CD8-positive, alpha-beta memory T cell (primary cell): ENCODE measurements at places on chromosomes 12 and 14. TPM values are rescaled to one million over a fixed set of nuclear protein-coding genes. Genes with fewer than 3 reads are reported as not detected.

The SLC17A8 gene
- total RNA-seq: not detected

The LACRT gene
- total RNA-seq: not detected

The AKAP6 gene
- 1.4 TPM for total RNA-seq

The TAS2R31 gene
- 1.3 TPM for total RNA-seq

The PIANP gene
- total RNA-seq: 0.79 TPM

The ACOT4 gene
- total RNA-seq: 4.0 TPM

The NRIP2 gene
- not detected for total RNA-seq

The DTD2 gene
- 28.7 TPM for total RNA-seq

The KRT75 gene
- not detected for total RNA-seq

The CSRP2 gene
- 0.77 TPM for total RNA-seq

The ASCL1 gene
- total RNA-seq: not detected

The DTX1 gene
- 2.2 TPM for total RNA-seq

The TMEM119 gene
- not detected for total RNA-seq

The FAM216A gene
- 43.2 TPM for total RNA-seq

The HOXC10 gene
- total RNA-seq: not detected

The KRT85 gene
- total RNA-seq: not detected

The TSHR gene
- total RNA-seq: not detected

The ATF1 gene
- total RNA-seq: 50.8 TPM

The CAPZA3 gene
- total RNA-seq: not detected

The SLC10A1 gene
- not detected for total RNA-seq

The MIPOL1 gene
- total RNA-seq: not detected

The WNT1 gene
- total RNA-seq: not detected

The TUBA1B gene
- total RNA-seq: 2,435 TPM

The IL31 gene
- 4.1 TPM for total RNA-seq

The HRK gene
- total RNA-seq: not detected

The GUCY2C gene
- not detected for total RNA-seq

The HELB gene
- total RNA-seq: 13.8 TPM

The ZNF268 gene
- 22.6 TPM for total RNA-seq

The RPL36AL gene
- total RNA-seq: 273 TPM

The ORAI1 gene
- 61.9 TPM for total RNA-seq

The ZC3H10 gene
- 8.1 TPM for total RNA-seq

The RAB15 gene
- 4.7 TPM for total RNA-seq

The TSPAN11 gene
- total RNA-seq: not detected

The PROX2 gene
- total RNA-seq: 0.33 TPM

The KLHL33 gene
- 0.09 TPM for total RNA-seq

The TEX22 gene
- total RNA-seq: 2.9 TPM

The BCL11B gene
- 42.5 TPM for total RNA-seq

The PDZRN4 gene
- total RNA-seq: not detected

The ACVRL1 gene
- 0.07 TPM for total RNA-seq

The KIF21A gene
- 43.9 TPM for total RNA-seq

The EML5 gene
- total RNA-seq: 3.6 TPM

The DHRS2 gene
- total RNA-seq: 3.1 TPM

The IAPP gene
- not detected for total RNA-seq

The NPFF gene
- total RNA-seq: not detected

The COCH gene
- 1.4 TPM for total RNA-seq

The IFI27 gene
- total RNA-seq: 1.3 TPM

The LGR5 gene
- total RNA-seq: not detected

The OTUB2 gene
- 1.1 TPM for total RNA-seq

The LTBP2 gene
- total RNA-seq: 0.24 TPM

The TC2N gene
- total RNA-seq: 43.1 TPM

The ZDHHC22 gene
- total RNA-seq: not detected

The TSPAN19 gene
- not detected for total RNA-seq

The CDCA3 gene
- total RNA-seq: 37.6 TPM

The AQP2 gene
- not detected for total RNA-seq

The C12orf54 gene
- total RNA-seq: not detected

The REM2 gene
- 0.33 TPM for total RNA-seq

The PRPH gene
- not detected for total RNA-seq

The KLRD1 gene
- total RNA-seq: 70.1 TPM

The PAH gene
- 1.5 TPM for total RNA-seq
